Stimulated activated CD4-positive, alpha-beta T cell treated with anti-CD3 and anti-CD28 coated beads, Interleukin-12 subunit alpha, Interleukin-12 subunit beta, amount 100 ng/mL, for 4 hours (primary cell): ENCODE measurements at places on chromosomes 11 and 22.

DNA sequence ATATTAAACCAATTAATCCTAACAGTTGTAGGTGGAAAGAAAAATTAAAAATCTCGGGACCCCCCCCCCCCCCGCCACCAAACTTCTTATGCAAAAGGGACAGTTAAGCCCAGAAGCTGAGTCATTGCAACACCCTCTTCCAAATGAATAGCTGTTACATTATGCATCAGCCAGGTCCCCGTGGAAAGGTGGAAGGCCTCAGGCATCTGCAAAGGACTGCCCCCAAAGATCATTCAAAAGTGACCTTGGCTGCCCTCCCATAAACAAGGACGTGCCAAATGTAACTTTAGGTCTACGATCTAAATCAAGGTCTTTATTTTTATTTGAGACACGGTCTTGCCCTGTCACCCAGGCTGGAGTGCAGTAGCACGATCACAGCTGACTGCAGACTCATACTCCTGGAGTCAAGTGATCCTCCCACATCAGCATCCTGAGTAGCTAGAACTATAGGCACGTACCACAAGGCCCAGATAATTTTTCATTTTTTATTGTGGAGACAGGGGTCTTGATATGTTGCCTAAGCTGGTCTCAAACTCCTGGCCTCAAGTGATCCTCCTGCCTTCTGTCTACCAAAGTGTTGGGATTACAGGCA, 22.8 kb downstream of the SYN3 start:
- DNase-seq: no peak

DNA sequence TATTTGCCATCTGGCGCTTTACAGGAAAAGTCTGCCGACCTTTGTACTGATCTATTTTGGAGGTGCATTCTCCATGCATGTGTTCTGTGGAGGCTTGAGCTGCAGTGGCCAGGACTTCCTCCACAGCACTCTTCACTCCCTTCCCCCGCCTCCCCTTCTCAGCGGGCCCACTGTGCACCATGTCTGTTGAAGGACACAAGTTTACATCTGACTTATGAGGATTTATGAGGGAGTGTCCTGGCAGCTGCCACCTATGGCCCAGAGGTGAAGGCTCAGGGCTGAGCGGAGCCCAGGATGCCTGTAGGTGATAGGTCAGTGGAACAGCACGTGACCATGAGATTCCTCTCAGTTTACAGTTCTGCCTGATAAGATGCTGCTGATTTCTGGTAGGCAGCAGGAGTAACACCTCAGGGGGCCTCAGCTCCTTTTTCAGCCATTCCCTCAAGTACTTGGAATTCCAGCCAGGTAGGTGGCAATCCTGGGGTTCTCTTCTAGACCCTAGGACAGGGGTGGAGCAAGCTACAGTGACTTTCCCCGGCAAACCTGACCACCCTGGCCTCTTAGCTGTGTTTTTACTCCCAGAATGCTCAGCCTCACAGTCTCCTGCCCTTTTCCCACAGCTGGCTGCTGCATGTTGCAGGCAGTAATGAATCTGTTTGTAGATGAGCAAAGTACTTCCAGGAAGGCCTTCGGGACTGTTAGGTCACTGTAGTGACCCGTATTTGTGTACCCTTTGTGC, 59.9 kb downstream of the PPFIBP2 start:
- DNase-seq: no peak

DNA sequence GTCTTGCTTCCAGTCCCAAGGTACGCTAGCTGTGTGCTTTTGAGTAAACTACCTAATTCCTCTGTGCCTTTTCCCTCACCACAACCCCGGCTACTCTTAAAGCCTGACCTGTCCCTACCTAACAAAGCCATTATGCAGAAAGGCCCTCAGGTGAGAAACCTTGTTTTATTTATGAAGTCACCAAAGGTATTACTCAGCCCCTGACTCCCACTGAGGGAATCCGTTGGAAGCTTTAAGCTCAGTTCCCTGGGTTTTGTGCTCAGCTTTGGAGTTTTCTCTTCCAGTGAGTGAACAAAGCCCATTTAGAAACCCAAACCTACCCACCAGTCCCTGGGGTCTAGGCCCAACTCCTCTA, 90.9 kb downstream of the APIP start:
- no peak for DNase-seq

DNA sequence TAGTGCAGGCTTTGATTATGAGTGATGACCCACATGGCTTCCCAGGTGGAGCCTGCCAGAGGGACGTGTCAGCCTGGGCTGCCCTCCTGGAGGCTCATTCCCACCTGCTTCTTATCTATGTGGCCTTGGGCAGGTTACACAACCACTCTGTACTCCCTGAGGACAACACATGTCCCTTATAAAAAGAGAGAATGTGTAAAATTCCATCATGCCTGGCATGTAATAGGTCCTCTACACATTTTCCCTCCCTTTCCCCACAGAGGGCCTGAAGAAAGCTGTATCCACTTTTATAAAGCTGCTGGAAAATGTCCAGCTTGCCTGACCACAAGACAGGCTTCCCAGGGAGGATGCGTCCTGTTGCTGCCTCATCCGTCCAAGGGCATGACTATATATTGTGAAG, 55.0 kb upstream of the VSTM5 start:
- no peak for DNase-seq

GRCh38 chr11:130068546-130068985, 1.1 kb upstream of the APLP2 start:
- DNase-seq: no peak

DNA sequence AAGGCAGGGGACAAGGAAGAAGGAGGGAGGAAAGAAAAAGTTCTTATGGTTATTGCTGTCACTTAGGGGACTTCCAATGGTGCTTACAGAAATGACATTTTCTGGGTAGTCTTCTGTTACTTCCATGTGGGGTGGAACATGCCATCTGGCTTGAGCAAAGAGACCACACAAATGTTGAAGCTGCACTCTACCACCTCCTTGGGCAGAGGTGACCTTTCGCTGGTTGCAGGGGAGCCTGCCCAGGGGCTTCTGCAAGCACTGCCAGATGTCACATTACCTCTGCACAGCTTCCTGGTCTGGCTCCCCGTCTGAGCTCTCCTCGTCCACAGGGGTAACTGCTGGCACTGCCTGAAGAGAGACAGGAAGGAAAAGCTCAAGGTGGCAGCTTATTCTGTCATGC, 32.6 kb upstream of the APOA1 start:
- DNase-seq: no peak

DNA sequence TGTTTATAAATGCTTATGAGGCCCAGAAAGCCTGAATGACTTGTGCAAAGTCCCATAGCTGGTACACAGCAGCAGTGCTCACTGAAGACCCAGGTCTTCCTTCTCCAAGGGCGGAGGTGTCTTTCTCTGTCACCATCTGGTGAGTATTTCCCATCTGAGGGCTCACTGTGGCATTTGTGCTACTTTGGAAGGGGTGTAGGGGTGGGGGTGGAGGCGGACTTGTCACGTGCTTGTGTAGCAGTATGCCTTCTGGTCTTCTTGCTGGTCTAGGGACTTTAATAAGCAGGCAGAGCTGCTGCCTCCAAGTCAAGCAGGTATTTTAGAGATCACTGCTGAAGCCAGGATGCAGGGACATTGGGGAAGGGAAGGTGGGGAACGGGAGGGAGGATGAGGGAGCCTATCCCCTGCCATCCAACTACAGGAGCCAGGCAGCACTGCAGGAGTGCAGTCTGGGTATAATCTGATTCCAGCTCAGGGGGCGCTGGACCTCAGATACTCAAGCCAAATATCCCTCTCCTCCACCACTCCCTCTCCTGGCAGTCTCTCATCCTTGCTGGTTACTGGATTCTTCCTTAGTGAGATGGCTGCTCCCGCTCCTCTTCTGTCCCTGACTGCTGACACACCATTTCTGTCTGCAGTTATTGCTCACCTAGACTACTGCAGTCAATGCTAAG, 3.4 kb downstream of the ABCC8 start:
- DNase-seq: no peak

DNA sequence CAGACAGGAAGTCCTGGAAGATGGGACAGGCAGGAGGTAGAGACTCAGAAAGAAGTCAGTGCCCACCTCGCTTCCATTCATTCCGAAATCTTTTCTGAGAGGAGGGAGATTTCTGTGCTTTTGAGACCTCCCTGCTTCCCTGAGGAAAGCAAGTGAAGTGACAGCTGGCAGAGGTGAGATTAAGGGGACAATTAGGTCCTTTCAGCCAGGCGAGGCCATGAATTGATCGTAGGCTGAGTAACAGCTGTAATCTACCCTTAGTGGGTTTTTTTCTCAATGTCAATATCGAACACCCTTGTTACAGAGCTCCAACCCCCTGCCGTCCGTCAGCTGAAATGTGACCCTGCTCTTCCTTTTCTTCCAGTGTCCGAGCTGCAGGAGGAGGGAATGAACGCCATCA, 96.0 kb downstream of the PARVA start:
- DNase-seq: no peak

DNA sequence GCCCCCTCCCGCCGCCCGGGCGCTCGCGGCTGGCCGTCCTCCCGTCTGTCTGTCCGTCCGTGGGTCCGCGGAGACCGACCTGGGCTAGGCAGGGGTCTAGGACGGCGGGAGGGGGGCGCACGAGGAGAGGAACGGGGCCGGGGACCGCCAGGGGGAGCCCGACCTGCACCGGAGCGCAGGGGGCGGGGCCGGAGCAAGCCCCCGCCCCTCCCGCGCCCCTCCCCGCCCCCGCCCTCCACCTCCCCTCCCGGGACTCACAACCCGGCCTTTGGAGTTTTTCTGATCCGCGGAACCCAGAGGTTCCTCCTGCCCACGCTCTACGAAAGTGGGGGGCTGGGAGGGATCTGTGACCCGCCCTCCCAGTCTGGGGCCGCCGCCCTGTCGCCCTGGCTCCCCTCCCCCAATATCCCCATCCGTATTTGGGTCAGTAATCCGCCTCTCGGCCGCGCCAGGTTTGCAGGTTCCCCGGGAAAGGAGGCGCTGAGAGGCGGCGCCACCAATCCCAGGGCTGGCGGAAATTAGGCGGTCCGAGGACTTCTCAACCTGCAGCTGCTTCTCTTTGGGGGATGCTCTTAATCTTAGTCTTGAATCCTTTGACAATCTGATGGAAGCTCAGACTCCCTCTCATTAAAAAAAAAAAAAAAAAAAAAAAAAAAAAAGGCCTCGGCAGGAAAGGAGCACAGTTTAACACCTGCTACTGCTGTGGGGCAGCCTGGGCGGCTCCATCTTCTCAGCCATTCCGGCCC, 925 bp upstream of the KCNJ11 start:
- peak; percentile 83 for DNase-seq

DNA sequence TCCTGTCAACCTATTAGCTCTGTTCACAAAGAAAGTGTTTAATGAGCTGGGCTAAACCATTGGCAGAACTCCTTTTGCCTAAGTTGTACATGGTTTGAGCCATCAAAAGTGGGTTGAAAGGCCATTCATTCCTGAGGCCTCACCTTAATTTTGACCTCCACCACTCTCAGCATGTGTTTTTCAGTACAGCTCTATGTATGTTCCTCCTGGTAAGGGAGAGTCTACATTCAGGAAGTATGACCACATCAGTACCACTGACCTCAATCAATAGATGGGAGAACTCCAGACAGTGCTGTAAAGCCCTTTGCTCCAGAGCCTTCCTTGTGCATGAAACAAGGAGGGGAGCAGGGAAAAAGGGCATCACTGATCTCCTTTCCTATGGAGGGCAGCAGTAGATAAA, 87.8 kb upstream of the CARD18 start:
- DNase-seq: no peak

DNA sequence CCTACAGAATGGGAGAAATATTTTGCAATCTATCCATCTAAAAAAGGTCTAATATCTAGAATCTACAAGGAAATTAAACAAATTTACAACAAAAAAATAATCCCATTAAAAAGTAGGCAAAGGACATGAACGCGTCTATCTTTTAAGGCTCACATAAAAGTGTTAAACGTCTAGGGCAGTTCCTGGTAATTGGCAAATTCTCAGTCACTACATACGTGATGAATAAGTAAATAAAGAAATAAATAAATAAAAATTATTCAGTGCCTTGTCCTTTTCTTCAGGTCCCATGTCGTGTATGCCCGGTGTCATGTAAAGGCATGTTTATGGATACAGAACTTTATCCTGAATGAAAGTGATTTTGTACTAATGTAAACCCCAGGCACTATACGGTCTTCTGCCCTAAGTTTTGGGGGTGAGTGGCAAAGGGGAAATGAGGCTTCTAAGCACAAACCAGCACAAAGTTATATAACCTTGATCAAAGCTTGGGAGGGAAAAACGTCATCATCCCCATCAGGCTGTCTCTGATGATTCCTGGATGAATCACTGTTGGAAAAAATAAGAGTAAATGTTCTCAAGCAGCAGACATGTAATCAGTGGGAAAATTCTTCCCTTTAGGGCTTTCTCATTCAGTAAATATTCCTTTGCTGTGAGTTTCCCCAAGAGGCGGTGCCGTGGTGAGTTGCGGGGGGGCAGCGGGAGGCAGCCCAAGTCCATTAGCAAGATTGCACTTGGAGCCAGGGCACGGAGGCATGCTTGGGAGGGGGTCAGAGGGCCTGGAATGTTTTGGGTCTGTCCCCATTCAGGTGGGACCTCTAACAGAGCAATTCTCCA, 30.4 kb upstream of the MICAL2 start:
- no peak for DNase-seq

- DNase-seq: no peak
Observed at GRCh38 chr22:19689408-19689807, 24.9 kb upstream of the SEPTIN5 start.

GRCh38 chr11:124724979-124725718, 14.6 kb upstream of the NRGN start:
- DNase-seq: no peak

DNA sequence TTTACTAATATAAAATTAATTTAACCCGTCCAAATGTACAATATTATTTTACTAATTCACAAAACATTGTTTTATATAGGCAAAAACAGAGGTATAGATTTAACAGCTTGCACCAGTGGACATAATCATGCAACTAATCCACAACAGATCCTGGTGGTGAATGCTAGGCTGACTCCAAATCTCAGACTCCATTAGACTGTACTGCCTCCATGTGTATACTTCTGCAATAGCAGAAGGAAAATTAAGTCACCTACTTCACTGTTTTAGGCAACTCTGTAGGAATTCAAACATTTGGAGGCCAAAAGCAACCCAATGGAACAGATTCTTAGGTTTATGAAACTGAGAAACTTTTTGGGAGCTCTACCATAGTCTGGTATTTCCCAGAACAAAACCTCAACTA, 30.0 kb upstream of the RAB39A start:
- DNase-seq: no peak

- no peak for DNase-seq
Observed at GRCh38 chr11:96314326-96315020, 28.5 kb downstream of the MAML2 start.

DNA sequence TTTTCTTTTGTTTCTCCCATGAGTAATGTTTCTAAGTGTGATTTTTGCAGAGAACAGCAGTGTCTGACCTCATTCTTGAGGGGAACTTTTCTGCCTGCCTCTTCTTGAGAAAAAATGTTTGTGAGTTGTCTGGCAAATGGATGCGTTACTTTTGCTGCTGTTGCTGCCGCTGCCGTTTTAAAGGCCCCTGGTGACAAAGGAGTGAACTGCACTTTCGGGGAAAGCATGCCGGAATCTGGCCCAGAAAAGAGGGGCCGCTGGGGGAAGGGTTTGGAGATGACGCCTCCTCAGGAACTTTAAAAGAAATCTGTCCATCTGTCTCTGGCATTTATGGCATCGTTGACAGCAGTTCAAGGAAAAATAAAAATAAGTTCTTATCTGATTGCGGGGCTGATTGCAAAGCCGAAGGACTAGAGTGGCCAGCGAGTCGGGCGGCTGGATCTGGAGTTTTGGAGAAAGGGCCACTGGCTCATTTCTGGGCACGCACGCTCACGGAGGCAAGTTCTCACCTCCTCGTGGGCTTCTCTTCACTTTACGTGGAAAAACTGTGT, 16.5 kb downstream of the ZBTB16 start:
- no peak for DNase-seq

GRCh38 chr11:43774786-43775185, 94.2 kb downstream of the HSD17B12 start:
- DNase-seq: no peak

GRCh38 chr11:37449146-37449545, 851.1 kb upstream of the RAG2 start:
- DNase-seq: no peak

GRCh38 chr11:85809191-85809590, 1.8 kb downstream of the SYTL2 start:
- DNase-seq: no peak
